ENCODE measurements at places on chromosomes 13 and 19. TPM values are rescaled to one million over a fixed set of nuclear protein-coding genes. Genes with fewer than 3 reads are reported as not detected.

The IQCN gene
- total RNA-seq = 1.4 TPM

The KLC3 gene
- not detected for total RNA-seq

The PTH2 gene
- not detected for total RNA-seq

The CTXN1 gene
- total RNA-seq = 32.3 TPM

DNA sequence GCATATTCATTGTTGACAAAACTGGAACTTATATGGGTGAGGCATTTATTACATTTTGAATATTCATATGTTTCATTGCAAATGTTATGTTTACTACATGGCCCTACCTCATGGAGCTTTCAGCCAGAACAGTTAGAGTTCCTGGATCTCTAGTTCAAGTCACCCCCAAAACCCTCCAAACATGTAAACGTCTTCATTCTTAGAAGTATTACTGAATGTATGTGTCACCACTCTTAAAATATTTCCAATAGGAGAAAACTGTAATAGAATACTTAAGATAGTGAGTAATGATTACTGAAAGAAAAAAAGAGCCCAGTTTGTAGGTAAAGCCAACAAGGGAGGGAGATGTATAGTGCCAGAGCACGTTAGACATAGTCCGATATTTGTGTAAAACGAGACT is 23.5 kb downstream of the URI1 start:
- no peak for DNase-seq

- no peak for DNase-seq
Observed at GRCh38 chr13:30138511-30138910, 168.8 kb downstream of the KATNAL1 start.

GRCh38 chr19:2949939-2950285 is 5.1 kb upstream of the ZNF77 start:
- no peak for DNase-seq

GRCh38 chr19:32599736-32600157 is 18.8 kb downstream of the PDCD5 start:
- no peak for DNase-seq

DNA sequence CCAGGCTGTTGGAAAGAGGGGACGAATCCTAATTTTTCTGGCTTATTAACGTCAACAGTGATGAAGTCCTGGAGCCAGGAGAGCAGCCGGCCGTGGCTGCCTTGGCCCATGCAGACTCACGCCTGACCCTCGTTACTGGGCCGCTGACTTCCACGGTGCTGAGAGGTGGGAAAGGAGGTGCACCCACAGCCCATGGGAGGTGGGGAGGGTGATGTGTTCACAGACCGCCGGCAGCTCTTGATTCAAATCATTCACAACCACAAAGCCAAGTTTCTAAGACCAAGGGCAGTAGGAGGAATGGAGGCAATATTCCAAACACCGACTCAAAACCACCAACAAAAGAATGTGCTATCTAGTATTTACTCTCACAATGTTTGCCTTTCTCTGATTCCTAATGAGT is 24.3 kb downstream of the COL4A2 start:
- peak; percentile 63 for DNase-seq

- peak; percentile 90 for DNase-seq
Observed at GRCh38 chr19:4844348-4845179, 13.1 kb upstream of the TICAM1 start.

DNA sequence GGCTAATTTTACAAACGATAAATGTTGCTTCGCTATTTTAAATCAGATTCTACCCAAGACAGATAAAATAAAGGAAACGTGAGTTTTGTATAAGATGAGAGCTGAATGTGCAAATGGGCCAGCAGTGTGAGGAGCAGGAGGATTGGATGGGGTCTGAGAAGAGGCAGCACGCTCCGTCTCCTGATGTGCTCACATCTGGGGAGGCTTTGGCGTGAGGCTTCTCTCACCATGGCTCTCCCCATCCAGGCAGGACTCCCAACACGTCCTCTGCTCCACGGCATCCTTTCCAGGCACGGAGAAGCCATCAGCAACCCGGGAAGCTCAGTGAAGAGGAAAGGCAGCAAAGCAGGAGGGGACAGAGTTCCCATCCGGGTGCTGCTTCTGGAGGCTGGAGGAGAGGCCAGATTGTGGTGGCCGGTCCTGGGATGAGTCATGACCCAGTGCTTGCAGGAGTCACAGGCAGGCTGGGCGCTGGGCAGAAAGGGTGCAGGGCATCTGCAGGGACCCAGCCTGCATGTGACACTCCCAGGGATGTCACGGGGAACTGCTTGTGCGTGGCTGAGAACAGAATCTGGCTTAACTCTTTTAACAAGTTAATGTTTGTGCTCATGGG is 47.5 kb downstream of the ZNF536 start:
- DNase-seq = no peak

GRCh38 chr13:114249077-114249476 is 14.4 kb downstream of the CDC16 start:
- DNase-seq = no peak

- DNase-seq = no peak
Observed at GRCh38 chr19:40315812-40316470, 30.8 kb upstream of the AKT2 start.

DNA sequence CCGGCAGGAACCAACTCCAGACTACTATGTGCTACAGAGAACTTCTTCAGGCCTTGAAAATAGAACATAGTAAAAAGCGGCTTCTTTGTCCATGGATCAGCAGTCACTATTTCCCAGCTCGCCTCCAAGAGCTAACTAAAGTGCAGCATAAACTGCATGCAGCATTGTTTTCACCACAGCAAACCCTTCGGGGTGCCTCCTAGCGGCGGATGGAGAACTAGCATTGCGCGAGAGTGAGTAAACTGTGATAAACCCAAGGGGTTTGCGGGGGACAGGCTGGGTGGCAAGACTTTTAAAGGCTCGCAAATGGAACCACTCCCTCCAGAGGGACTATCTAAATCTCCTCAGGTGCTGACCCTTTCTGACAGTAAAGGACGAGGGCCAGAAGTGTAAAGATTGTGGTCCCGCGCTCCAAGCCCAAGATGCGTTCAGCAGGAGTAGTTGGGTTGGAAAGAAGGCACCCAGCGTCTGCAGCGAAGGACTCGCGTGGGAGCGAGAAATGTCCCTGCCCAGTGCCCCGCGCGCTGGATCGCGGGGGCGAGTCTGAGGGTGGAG is 21.5 kb upstream of the SGCG start:
- DNase-seq = no peak

DNA sequence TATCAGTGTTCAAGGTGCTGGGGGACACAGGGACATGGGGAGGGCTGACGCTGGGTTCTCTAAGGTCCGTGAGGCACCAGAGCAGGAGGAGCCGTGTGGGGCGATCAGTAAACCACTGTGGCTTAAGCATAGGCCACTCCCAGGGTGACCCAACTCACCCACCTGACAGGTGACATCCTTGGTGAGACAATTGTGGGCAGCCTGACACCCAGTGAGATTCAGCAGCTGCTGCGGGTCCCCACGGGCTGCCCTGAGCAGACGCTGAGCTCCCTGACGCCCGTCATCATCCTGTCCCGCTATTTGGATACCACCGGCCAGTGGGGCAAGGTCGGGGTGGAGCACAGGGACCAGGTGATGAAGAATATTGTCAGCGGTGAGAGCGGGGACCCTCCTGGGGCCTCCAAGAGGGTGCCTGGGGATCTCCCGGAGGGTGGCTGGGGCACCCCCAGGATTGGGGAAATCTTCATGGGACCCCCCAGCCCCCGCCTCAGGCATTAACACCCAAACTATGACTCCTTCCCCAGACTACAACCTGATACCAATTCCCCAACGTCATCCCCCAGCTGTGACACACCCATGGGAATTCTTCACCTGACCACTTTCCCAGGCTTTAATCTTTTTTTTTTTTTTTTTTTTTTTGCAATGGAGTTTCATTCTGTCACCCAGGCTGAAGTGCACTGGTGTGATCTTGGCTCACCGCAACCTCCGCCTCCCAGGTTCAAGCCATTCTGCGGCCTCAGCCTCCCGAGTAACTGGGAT is 33.3 kb upstream of the SHFL start:
- DNase-seq = no peak
